Activated B cell treated with CpG ODN at 0.5 μM for 24 hours (primary cell): ENCODE measurements at places on chromosomes 16 and 17.

- no peak for DNase-seq
Observed at GRCh38 chr17:68843522-68843921, 111.7 kb downstream of the ABCA8 start.

- no peak for DNase-seq
Observed at GRCh38 chr17:27153005-27153404, 140.9 kb upstream of the WSB1 start.

GRCh38 chr17:53142890-53143289 is 679.8 kb upstream of the KIF2B start:
- no peak for DNase-seq

DNA sequence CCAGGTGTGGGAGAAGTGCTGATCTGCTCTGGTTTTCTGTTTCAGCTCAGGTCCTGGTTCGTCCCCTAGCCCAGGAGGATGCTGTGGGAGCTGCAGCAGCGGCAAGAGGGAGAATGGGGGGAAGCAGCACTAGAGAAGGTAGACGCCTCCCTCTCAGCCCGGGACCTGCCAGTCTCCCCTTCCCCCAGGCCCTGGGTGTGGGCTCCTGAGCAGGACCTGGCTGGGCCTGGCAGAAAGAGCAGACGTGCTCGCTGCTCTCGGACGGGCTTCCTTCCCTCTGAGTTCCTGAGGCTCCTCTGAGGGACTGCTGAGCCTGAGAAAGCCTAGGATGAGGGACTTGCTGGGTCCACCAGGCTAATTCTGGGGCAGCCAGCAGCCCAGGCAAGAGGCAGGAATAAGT is 3.1 kb downstream of the PRCD start:
- no peak for DNase-seq

DNA sequence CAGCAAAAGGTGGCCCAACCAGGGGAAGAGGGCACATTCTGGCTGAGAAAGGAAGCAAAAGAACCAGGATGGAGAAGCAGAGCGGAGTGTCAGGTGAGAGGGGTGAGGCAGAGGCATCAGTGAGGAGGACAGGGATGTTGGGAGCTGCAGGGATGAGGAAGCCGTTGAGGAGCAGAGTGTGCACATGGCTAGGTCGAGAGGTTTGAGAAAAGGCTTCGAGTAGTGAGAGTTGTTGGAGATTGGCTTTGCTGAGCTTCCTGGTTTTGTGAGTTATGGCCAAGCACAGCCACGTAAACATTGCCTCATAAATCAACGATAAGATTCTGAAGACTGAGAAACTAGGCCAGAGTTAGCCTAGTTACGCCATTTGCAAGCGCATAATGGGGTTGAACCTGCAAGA is 26.9 kb downstream of the DNAH2 start:
- no peak for DNase-seq

DNA sequence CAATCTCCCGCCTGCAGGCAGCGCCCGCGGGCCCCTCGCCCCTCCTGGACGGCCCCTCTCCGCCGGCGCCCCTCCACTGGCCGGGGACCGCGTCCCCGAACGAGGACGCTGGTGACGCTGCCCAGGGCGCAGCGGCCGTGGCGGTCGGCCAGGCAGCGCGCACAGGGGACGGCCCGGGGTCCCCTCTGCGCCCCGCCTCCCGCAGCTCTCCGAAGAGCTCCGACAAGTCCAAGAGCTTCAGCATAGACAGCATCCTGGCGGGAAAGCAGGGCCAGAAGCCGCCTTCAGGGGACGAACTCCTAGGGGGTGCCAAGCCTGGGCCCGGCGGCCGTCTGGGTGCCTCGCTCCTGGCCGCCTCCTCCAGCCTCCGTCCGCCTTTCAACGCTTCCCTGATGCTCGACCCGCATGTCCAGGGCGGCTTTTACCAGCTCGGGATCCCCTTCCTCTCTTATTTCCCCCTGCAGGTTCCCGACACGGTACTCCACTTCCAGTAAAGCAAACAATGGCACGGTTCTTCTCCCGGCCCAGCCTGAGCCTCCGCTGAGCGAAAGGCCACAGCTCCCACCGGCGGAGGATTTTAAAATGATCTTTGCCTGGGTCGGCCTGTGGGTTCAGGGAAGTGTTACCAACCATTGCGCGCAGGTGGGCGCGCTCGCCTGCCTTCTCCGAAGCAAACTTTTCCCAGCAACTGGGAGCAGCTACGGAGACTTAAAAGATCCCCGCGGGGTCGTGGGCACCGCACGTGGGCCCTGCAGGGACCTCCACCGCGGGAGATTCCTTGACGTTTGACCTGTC is 1.1 kb downstream of the FOXL1 start:
- DNase-seq: no peak

DNA sequence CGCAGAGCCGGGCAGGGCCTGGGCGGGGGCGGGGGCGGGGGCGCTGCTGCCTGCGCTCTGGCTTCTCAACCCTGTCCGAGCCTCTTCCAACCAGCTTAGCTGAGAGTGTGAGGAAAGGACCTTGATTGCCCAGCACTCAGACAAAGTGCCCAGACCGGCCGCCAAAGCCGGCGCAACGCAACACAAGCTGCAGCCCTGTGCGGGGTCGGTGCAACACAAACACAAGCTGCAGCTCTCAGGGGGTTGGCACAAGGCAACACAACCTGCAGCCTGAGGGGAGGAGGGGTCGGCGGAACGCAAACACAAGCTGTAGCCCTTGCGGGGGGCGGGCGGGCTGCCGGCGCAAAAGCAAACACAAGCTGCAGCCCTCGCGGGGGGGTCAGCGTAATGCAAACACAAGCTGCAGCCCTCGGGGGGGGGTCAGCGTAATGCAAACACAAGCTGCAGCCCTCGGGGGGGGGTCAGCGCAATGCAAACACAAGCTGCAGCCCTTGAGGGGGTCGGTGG is 60.0 kb downstream of the KLHDC4 start:
- DNase-seq: no peak

GRCh38 chr17:28110184-28110583 is 67.7 kb downstream of the NLK start:
- no peak for DNase-seq

GRCh38 chr17:72038427-72038826 is 82.4 kb upstream of the SOX9 start:
- no peak for DNase-seq

DNA sequence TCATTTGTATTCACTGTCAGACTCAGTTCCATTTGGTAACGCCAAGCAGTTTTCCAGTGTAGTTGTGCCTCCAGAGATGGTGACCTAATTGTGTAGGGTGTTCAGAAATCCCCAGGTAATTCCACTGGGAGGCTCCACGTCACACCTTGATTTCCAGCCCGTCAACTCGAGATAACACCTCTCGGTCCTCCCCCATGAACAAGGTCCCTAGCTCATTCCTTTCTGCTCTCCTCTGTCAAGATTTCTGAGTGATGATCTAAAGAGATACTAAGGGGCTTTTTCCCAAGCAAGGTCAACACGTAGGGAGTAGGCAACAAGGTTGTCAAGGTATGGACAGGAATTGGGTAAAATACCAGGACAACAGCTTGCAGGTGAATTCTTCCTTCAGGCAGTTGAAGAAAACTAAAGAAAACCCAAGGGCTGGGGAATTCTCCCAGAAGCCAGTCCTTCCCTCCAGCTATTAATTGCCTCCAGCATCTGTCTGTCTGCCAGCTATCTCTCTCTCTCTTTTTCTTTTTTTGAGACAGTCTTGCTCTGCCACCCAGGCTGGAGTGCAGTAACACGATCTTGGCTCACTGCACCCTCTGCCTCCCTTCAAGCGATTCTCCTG is 31.4 kb downstream of the GPRC5B start:
- DNase-seq: no peak

DNA sequence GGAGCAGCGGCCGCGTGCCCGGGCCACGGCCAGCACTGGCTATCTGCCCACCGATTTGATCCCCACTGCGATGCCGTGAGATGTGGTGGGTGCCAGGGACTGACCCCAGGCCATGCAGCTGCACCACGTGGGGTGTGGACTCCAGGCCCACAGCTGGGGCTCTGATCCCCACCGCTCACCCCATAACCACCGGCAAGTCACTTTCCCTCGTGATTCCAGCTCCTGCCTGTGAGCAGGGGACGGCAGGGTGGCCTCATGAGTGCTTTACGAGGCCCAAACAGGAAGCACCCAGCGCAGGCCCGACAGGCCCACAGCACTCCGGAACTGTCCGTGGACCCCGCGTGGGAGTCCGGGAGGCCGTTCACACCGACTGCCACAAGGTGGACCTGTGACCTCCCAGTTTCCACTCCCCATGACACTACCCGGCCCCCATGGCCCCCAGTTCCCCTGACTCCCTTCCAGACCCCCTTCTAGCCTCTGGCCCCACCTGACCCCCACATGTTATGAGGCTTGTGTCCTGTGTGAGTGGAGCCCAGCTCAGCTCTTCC is 616 bp downstream of the PTX4 start:
- no peak for DNase-seq

DNA sequence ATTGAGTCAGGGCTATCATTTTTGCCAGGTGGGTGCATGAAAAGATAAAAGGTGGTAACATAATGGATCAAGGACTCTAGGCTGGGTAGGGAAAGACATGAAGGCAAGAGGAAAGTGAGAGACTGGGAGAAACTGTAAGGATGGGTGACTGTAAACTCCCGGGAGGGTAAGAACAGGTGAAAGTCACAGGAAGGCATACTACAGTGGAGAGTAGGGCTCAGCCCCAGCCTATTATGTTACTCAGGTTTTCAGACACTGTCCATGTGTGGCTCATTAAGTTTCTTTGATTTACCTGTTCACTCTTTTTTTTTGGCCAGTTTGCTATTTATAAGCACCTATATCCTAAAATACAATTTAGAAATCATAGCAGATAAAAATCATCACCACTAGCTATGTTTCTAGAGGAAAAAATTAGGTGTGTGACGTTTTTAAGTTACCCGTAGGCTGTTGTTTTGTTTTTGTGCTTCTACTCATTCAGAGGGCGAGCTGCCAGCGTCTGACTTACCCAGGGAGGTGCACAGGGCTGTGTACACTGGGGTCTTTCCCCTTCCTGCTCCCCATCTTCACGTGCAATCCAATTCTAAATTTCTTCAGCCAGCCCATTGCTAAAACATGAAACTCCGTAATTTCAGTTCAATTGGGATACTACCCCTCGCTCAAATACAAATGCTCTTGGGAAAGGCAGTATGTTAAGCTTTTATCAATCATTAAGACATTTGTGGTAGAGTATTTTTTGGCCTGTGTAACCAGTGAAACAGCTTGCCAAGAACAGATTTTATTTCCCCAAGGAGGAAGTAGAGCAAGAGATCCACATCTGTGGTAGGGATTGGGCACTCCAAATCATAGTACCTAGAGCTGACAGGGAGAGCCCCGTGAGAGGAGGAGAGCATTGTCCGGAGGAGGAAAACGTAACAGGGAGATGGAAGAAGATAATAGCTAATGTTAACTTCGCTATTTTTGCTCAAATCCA is 21.7 kb upstream of the VWA3A start:
- no peak for DNase-seq

- DNase-seq: no peak
Observed at GRCh38 chr17:44273607-44274006, 5.7 kb upstream of the SLC4A1 start.

DNA sequence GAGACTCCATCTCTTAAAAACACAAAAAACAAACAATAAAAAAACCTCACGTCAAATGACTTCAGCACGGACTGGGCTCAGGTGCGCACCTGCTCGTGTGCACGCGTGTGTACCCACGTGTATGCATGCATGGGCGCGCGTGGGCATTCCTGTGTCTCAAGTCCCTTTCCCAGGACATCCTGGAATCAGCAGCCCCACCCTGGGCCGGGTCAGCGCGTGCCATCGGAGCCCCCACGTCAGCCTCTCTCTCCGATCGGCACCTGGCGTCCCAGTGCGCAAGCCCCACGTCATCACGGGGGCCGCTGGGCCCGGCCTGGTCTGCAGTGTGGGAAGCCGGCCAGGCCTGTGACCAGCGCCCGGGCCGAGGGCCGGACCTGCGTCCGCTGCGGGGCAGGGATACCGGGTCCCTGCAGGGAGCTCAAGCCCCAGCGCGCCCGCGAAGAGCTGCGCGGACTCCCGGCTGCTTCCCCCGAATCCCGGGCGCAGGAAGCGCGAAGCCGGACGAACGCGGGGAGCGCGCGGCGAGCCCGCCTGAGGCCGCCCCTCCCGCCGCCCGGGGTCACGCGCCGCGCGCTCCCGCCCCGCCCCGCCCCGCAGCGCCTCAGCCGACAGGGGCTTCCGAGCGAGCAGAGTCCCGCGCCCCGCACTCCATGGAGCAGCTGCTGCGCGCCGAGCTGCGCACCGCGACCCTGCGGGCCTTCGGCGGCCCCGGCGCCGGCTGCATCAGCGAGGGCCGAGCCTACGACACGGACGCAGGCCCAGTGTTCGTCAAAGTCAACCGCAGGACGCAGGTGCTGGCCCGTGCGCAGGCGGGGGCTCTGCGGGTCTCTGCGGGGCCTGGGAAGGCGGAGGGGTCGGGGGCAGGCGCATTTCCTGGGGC is at the start of gene FN3K:
FN3K (plus strand) TSS at position 629 of the 880 bp plus-strand sequence; CDS start at position 651, 22 bp downstream.
- no peak for DNase-seq

DNA sequence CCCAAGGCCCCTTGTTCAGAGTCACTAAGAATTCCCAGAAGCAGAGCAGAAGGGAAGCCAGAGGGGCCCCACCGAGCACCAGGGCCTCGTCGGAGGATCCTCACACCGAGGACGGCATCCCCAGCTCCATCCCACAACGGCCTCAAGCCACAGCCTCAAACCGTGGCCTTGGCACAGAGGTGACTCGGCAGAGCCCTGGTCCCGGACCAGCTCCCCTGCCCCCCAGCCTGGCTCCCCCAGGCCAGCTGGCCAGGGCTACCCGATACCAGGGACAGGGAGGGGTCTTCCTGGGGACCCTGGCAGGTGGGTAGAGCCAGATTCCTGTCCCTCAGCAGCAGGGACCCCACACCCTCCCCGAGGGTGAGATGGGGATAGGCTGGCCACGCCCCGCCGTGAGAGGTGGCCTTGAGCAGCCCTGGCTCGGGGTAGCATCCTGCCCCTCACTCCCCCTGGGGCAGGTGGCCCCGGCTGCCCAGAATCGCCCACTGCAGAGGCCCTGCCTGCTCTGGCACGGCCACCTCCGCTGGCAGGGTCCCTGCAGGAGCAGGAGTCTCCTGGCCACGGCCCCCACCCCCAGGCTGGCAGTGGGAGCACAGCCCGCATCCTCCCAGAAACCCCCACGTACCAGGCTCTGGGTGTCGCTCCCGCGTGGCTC is 5.6 kb upstream of the PVALEF start:
- no peak for DNase-seq

DNA sequence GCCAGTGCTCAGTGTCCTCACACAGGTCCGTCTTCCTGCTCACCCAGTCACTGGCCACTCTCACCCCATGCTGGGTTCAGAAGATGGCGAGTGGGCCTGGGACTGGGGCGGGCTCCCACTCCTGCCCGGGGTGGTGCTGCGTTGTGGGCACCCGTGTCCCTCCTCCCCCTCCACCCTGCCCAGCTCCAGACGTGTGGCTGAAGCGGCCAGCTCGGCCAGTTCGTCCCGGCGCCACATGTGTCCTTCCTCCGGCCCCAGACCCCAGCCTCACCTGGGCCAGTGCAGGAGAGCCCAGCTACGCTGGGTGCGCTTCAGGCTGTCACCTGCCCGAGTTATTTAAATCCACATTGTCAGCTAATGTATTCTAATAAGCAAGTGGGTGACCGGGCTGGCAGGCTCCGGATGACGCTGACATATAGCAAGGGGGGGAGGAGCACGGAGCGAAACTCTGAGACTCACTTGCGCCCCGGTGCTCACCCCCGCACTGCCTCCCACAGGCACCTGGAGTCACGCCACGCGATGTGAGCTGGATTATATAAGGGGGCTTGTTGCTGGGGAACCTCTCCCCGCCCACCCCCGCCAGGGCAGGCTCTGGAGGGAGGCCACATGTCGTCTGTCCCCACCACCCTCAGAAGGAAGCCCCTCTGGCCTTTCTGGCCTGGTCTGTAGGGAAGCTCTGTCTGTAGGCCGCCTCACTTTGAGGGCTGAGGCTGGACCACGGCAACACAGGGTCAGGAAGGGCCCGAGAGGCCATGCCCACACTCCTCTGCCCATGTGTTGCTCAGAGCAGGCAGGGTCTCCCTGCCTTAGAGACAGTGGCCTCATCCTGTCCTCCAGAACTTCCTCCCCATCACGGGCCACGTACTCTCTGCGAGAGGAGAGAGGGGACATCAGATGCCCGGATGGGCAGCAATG is 7.1 kb upstream of the BAIAP2 start:
- no peak for DNase-seq
